ENCODE measurements at places on chromosomes 7 and 10.
A peak's percentile ranks its signal among the peaks of the same experiment; 100 is the strongest.

GRCh38 chr10:27663621-27664020, 82.0 kb downstream of the MKX start:
- DNase-seq: no peak

DNA sequence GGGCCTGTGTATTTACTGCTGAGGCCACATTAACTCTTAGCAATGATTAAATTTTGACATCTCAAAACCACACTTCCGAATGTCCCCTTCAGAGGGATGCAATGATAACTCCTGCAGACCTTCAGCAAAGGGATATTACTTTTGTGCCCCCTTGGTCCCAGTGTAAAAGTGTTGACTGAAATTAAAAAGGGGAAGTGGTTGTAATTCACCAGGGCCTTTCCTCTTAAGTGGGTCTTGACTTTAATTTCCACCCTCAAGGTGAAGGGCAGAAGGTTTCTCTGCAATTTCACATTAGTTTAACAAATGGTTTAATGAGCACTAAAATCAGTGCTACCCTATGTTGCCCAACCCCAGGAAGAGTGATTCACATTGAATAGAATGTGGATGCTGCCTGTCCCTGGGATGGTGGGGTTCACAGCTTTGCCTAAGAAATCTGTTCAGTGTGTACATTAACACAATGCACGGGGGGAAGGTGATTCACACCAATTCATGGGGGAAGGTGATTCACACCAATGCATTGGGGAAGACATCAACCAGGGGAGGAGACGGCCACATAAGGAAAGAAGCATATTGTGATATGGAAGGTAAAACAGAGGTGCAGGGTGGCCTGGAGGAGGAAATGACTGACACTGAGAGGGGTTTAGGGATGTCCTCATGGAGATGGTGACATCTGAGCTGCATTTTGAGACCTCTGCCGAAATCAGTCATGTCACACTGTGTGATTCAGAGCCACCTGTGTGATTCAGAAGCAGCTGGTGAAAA, 19.4 kb upstream of the TNS3 start:
- DNase-seq: no peak

GRCh38 chr7:40584667-40585433, 450.0 kb downstream of the SUGCT start:
- DNase-seq: no peak

- no peak for DNase-seq
These were observed 385.6 kb downstream of the DNAJB6 start for GRCh38 chr7:157722137-157723060.

DNA sequence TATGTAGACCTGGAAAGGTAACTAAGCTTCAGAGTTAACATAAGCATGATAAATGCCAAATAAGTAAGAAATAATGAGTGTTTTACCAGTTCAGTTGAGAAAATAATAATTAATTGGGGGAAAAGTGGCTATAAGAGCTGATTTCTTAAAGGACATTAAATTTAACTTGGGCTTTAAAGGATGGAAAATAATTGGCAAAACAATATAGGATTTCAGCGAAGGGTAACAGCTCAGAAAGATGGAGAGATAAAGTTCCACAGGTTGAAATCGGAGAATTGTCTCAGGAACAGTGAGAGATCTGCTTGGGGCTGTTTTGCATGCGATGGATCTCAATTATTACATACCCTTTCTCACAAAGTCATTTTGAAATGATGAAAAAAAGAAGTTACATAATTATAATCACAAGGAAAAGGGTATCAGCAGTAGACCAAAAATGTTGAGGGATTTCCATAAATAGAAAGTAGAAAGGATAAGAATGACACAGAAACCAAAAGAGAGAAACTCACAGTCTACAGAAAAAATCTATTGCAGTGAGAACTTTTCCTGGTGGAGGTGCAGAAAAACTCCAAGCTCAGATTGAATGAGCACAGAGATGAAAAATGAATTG, 40.1 kb upstream of the ITGB8 start:
- DNase-seq: no peak

DNA sequence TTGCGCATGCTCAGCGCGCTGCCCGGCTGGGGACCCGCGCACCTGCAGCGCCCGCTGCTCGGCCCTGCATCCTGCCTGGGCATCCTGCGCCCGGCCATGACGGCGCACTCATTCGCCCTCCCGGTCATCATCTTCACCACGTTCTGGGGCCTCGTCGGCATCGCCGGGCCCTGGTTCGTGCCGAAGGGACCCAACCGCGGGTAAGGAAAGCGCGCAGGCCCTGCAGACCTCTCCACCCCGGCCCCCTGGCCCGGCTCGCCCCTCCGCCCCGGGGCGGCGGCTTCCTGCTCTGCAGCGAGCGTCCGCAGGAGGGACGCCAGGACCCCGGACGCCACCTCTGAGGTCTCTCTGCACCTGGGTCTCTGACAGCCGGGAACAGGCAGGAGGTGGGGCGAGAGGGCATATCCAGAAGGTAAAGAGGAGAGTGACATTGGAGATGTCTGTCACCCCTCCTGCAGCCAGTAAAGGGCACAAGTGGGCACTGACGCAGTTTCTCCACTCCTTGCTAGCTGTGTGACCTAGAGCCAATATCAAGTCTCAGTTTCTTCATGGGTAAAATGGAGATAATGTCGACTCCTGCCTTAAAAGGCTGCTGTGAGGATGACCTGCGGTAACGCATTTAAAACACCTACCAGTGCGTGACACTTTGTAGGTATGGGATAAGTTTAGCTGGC, 338 bp downstream of the ATP6V0E2 start:
- DNase-seq: no peak

DNA sequence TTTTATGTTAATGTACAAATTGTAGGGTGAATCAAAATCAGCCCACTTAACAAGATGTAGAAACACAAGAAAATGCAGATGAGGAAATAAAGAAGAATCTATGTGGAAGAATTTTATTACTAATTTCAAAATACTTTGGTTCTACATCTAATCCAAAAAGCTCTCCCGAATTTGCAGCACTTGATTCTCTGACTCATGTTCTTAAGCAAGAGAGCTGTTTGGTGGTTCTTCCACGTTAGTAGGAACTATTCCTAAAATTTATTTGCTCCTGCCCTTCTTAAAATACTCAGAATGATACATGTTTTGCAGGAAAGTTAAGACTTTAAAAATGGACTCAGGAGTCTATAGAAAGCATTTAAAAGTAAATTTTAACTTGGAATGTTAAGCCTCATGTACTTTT, 91.8 kb downstream of the ZMYND11 start:
- no peak for DNase-seq

DNA sequence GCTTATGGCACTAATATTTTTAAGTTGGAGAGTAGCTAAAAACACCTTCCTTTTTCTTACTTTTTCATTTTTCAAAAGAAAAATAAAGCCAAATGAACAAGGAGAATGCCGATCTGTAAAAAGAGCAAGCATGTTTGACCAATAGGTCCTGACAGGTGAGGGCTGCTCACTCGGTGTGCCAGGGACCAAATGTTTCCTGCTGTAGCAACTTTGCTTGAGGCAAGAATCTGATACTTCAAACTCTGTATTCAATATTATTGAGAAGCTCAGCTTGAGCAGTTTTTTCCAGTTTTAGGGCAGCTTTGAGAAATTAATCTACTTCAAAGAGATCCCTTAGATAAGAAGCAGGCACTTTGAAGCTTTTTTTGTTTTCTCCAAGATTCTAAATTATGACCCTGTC, 298.1 kb downstream of the BICC1 start:
- DNase-seq: no peak

DNA sequence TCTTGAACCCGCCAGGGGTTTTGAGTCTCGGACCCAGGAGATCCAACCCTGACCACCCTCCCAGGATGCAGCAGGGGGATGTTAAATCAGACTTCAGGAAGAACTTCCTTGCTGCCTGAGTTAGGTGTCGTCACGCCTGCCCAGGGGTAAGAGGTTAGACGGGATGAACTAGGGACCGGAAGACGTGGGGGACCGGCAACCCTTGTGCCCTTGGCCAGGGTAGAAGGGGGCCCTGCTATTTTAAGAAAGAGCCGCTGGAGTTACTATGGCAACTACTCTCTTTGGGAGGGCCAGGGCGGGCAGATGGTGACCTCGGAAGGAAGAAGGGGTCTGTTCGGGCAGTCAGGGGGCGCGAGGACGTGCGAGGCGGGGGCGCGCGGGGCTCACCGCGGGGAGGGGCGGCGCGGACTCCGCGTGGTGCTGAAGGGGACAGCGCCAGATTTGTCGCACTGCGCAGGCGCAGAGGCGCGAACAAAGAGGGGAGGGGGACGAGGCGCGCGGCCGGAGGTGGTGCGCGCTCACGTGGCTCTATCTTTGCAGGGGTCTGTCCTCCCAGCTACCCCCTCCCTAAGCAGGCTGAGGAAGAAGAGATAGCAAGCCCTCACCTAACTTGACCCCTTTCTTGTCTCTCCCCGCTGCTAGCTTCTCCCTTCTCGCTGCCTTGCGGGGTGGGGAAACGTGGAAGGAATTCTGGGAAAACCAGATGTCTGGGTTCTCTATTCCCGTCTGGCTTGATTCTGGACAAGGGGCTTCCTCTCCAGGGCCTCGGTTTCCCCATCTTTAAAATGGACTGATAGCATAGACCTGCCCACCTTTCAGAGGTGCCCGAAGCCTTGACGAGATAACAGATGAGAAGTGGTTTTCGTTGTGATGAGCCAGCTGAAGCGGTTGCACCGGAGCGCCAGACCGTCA, 940 bp upstream of the PSD start:
- DNase-seq: peak; percentile 79

DNA sequence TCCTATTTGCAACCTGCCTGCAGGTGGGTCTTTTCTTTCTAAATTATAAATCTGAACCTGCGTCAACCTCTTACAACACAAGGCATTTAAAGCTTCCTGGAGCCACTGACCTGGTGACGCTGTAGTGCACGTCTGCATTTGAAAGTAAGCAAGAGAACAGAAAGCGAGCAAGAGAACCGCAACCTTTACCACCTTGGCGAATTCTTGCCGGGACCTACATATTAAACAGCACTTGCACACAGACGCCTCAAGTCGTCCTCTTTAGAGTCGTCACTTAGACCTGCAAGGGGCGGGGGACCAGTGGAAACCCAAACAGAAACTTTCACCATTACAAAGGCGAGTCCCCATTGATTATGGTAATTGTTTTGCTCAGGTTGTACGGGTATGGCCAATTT, 9.5 kb downstream of the GLI3 start:
- DNase-seq: peak; percentile 28

GRCh38 chr10:30493609-30494530, 59.9 kb downstream of the MAP3K8 start:
- DNase-seq: peak; percentile 34

DNA sequence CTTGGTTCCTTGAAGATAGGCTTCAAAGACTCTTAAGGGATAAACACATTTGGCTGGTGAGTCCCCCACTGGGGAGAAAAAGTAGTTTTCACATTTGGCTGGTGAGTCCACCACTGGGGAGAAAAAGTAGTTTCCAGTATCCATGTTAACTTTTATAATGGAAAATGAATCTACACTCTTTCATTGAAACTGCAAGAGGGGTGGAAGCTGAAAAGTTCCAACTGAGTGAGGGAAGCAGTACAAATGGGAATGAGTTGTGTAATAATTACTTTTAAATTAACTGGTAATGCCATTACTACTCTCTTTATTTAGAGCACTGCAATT, 153.9 kb downstream of the MLLT10 start:
- no peak for DNase-seq

DNA sequence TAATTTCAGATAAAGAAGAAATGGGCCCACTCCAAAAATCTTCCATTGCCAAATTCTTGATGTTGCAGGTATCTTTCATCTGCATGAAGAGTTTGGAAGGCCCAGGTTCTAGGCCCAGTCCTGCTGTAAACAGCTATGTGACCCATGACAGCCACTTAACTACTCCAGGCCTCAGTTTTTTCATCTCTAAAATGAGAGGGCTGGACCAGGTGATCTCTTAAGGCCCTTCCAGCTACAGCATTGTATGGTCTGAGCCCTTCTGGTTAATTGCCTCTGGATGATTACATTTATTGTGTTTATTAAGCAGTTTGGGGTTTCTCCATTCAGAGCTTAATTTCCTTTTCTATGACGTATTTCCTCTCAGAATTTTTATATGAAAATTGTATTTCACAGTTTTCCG, 190.8 kb upstream of the KMT2E start:
- no peak for DNase-seq

DNA sequence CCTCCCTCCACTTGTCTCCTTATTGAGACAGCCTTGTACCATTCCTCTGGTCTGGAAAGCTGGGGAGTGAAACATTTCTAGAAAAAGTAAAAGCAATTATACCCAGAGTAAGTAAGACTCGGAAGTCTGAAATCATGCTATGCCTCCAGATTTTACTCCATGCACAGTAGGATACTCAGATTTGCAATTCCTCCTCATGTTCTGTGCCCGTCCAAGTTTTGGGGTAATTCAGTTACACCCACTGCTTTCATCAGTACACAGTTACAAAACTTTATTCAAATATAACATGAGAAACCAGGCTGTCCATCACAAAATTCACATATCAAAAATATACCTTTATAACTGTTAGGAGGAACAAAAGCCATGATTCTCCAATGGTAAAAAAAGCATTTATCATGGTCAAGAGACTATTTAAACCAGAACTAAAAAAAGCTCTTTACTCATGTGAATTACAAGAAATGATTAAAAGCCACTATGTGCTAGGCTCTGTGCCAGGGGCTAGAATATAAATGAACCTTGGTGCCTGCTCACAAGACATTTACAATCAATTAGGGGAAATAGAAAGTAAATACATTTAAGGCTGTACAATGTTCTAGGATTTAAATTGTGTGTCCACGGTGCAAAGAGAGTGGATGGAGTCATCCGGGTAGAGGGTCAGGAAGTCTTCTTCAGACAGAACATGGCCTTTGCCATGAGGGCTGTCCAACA, 320.2 kb downstream of the ELMO1 start:
- no peak for DNase-seq

- no peak for DNase-seq
These were observed 1.9 kb upstream of the HOXA5 start for GRCh38 chr7:27145165-27145913.

DNA sequence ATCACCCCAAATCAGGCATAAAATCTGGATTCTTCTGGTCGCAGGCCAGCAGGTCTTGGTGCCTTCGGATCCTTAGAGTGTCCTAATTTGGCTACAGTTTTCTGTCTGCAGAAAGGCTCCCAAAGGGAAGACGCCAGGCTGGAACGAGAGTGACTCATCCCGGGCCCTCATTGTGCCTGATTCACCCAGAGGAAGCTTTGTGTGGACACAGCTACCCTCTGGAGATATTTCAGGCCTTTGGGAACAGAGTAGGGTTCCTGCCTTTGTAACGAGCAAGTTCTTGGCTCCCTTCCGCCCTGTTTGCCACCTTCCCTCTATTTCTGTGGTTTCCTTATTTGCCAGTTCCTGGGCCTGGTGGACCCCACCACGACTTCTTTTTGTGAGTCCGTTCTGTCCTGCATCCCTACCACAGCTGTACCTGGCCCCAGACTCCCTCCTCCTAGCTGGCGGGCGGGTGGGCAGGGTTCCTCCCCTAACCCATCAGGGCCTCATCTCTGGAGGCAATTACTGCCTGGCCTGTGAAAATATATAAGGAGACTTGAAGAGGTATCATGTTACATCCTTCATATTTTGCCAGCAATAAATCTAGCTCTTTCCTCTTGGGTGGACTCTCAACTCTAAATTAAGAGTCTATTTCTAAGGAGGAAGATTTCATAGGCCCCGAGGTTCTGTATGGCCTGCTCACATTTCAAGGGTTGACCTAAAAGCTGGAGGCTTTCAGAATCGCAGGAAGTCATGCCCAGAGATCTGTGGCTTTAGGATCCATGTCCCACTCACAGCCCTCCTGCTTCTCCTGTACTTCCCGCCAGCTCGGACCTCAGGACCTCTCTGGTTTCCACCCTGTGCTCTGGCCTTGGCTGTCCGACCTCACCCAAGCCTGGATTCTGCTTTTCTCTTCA, 219.2 kb upstream of the ZNF32 start:
- no peak for DNase-seq

GRCh38 chr7:144408121-144408520, 4.6 kb upstream of the NOBOX start:
- no peak for DNase-seq

GRCh38 chr7:148623586-148624282, 33.2 kb downstream of the C7orf33 start:
- DNase-seq: no peak
